ENCODE measurements at places on chromosomes 3 and 15. TPM values are rescaled to one million over a fixed set of nuclear protein-coding genes. Genes with fewer than 3 reads are reported as not detected.

DNA sequence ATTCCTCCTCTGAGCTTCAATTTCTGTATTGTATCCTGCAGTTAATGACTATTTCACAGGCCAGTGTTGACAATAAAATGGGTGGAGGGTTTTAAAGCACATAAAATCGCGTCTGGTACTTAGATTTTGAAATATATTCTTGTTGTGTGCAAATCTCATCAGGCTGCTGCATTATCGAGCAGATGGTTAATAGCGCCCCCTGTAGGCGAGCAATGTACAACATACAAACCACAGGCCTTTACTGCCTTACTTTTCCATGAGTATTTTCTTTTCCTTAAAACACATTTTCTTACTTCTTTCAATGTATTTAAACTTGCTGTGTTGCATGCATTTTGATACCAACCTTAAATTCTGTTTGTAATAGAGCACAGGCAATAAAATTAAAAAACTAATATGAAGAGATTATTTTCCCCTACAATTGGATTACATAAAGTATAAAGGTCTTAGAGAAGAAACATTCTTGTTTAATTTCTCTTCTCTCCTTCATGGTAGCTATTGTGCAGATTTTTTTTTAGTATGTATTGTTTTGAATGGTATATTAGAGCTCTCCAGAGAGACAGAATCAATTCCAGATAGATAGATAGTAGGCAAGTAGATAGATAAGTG is 608.4 kb downstream of the CADM2 start:
- H3K4me3 ChIP-seq, result no peak overlapping the region
- H3K27me3 ChIP-seq, result no peaks in the 10 kb centered on the region
- H3K4me1 ChIP-seq, result no peaks in the 10 kb centered on the region
- H3K36me3 ChIP-seq, result no peaks in the 10 kb centered on the region

- H3K4me3 ChIP-seq, result peak overlapping the region; percentile 55
- DNase-seq, result no peak
- no peak overlapping the region for H3K27ac ChIP-seq
- no peaks in the 10 kb centered on the region for H3K36me3 ChIP-seq
- H3K4me1 ChIP-seq, result 0 out of 2 replicates have a peak, but pooled peaks cover 6% of the 10 kb centered on the region
These were observed 32.4 kb upstream of the ALDH1L1 start for GRCh38 chr3:126212620-126213378.

- no peak for DNase-seq
- no peak overlapping the region for H3K4me3 ChIP-seq
- no peaks in the 10 kb centered on the region for H3K4me1 ChIP-seq
- H3K27me3 ChIP-seq, result no peaks in the 10 kb centered on the region
- H3K27ac ChIP-seq, result no peak overlapping the region
These were observed 256.5 kb downstream of the IL5RA start for GRCh38 chr3:2853651-2854050.

DNA sequence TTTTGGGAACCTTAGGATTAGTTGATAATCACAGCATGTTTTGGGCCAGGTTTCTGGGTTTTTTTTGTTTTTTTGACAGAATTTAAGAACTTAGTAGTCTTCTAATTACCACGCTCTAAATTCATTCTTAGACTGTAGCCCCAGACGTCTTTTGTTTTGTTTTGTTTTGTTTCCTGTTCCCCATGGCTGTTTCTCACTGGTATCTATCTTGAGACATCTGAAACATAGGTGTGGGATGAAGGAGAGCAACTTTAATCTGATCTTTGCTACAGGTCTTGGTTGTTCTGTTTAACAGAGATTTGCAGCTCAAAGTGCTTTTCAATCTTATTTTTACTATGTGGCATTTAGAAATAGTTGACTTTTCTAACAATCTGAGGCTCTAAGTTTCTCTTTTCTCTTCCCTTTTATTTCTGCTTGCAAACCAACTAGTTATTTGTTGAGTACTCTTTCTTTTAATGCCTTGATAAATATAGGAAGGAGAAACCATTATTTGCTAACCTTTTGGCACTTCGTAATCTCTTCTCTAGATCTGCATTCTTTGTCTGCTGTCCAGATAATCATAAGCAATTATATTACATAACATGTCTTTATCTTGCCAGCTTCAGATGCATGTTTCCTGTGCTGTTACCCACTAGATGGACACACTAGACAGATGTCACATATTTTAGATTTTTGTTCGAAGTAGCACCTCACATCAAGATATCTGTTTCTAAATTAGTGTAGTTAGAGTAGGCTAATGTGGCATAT is 40.9 kb downstream of the FBXL2 start:
- no peaks in the 10 kb centered on the region for H3K27me3 ChIP-seq
- no peaks in the 10 kb centered on the region for H3K36me3 ChIP-seq
- H3K27ac ChIP-seq, result no peak overlapping the region
- no peaks in the 10 kb centered on the region for H3K4me1 ChIP-seq
- no peak overlapping the region for H3K4me3 ChIP-seq

GRCh38 chr15:44243829-44244228 is 44.7 kb upstream of the GOLM2 start:
- peaks cover 4% of the 10 kb centered on the region for H3K4me1 ChIP-seq
- no peaks in the 10 kb centered on the region for H3K36me3 ChIP-seq
- H3K4me3 ChIP-seq, result no peak overlapping the region
- H3K27me3 ChIP-seq, result no peaks in the 10 kb centered on the region

The LRTM1 gene
- not detected for total RNA-seq

All from Panc1 (cell line).